ENCODE measurements at places on chromosomes 4 and X. TPM values are rescaled to one million over a fixed set of nuclear protein-coding genes. Genes with fewer than 3 reads are reported as not detected.

The BST1 gene
- 61.7 TPM for total RNA-seq

The DGKK gene
- not detected for total RNA-seq

The FHIP1A gene
- 0.40 TPM for total RNA-seq

The AMTN gene
- not detected for total RNA-seq

The KLB gene
- under 0.01 TPM for total RNA-seq

The FTSJ1 gene
- 81.1 TPM for total RNA-seq

The PLK4 gene
- 16.3 TPM for total RNA-seq

The CAPN6 gene
- not detected for total RNA-seq

The RASGEF1B gene
- total RNA-seq: not detected

The IL21 gene
- not detected for total RNA-seq

The CXCL3 gene
- total RNA-seq: 4.1 TPM

The PRKG2 gene
- total RNA-seq: under 0.01 TPM

The ERCC6L gene
- total RNA-seq: 7.9 TPM

The PRRG1 gene
- 30.4 TPM for total RNA-seq

The STARD8 gene
- total RNA-seq: 16.6 TPM

The CSAG2 gene
- not detected for total RNA-seq
